Stimulated activated CD8-positive, alpha-beta memory T cell treated with anti-CD3 and anti-CD28 coated beads, Interleukin-2, amount 100 ng/mL, for 1 hour (primary cell): ENCODE measurements at places on chromosomes 7 and 10.

- no peak for DNase-seq
These were observed 31.9 kb downstream of the SCRN1 start for GRCh38 chr7:29957521-29958310.

DNA sequence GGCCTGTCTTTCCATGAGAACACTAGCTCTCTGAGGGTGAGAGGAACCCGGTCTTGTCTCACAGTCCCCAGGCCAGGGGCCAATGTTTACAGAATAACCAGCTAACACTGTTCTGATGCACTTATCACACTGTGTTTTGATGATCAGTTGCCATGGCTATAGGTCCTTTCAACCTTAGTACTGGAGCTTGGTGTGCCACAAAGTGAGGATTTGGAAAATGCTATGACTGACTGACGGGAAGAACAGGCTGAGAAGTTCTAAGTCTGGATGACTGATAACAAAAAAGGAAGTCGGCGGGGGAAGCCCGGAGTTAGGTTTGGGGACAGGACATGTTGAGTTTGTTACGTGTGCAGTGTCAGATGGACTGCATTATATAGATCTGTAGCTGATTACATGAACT is 141.8 kb downstream of the CTTNBP2 start:
- no peak for DNase-seq

DNA sequence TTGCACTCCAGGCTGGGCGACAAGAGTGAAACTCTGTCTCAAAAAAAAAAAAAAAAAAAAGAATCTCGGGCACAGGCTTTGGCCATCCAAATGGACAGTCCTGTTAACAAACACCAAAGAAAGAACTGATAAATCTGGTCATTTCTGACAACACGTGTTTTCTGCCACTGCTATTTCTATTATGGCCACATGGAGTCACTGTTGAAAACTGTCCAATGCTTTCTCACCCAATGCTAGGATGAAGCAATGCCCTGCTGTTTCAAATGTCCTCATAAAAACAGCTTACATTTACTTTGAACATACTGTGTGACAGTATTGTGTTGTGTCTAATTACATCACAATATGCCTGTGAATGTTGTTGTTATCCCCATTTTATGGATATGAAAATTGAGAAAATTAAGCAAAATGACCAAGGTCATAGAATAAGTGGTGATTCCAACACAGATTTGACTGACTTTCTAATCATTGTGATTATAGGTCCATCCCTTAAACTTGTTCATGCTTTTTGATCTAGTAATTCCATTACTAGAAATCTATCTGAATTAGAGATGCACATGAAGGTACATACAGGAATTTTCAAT is 19.9 kb upstream of the MAP3K8 start:
- no peak for DNase-seq

DNA sequence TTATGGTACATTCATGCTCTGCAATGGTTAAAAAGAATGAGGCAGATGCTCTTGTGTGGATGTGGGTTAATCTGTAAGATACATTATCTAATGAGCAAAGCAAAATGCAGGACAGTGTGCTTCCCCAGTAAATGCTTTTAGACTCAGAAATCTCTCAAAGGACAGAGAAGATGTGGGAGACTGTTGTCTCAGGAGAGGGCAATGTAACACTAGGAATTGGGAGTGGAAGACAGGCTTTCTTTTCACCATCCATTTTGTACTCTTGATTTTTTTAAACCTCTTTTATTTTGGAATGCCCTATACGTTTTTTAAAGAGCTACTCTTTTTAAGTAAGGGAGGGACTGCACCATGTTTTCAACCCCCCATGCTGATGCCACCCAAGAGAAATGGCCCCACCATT is 77.5 kb upstream of the ADAM12 start:
- no peak for DNase-seq

- no peak for DNase-seq
These were observed 13.6 kb upstream of the FOXK1 start for GRCh38 chr7:4668510-4668847.

GRCh38 chr10:3455385-3456334 is 283.1 kb upstream of the PITRM1 start:
- DNase-seq = no peak

DNA sequence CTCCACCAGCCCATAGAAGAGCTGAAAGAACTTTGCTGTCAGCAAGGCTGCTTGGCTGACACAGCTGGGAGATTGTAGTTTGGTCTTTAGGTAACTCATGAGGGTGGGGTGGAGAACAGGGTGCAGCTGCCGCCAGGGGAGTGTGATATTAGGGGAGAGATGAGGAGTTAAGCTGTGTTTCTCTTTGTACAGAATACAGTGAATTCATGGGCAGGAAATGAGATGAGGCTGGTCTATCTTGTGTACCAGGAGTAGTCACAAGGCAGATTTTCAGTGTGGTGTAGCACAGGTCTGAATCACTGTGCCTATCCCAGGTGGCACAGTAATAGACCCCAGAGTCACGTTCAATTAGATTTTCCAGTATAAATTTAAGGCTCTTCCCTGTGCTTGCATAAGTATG is 56.6 kb upstream of the TARP start:
- no peak for DNase-seq

DNA sequence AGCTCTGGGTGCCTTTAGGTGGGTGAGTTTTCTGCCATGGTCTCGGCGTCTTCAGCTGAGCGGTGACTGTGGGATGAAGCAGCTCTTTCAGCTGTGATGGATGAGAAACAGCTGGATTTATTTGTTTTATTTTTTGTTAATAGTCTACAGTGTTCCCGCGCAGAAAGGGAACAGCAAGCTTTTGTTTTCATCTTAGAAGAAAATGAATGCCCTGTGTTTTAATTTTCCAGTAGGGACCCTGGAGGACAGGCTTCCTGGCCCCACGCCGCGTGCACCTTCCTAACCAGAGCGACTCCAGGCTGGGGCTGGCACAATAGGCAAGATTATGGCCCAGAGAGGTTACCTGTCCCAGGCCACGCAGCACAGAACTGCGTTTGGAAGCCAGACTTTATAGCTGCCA is 57.6 kb downstream of the GTF2IRD1 start:
- no peak for DNase-seq

GRCh38 chr10:124511205-124512039 is 49.8 kb downstream of the LHPP start:
- no peak for DNase-seq

DNA sequence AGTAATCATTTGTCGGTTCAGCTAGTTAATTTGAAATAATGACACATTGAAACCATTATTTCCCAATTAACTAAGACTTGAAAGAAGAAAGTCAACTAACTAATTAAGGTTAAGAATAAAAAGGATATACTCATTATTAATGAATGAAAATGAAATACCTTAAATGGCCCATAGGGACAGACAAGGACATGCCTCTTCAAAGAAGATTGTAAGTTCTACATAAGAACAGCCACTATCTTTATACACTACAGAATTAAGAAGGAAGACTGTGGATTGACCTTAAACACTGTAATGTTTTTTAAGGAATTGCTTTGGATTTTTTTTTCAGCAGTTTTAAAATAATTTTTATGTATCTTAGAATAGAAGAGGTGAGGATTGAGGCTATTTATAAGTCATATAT is 60.7 kb downstream of the CSTF2T start:
- no peak for DNase-seq

DNA sequence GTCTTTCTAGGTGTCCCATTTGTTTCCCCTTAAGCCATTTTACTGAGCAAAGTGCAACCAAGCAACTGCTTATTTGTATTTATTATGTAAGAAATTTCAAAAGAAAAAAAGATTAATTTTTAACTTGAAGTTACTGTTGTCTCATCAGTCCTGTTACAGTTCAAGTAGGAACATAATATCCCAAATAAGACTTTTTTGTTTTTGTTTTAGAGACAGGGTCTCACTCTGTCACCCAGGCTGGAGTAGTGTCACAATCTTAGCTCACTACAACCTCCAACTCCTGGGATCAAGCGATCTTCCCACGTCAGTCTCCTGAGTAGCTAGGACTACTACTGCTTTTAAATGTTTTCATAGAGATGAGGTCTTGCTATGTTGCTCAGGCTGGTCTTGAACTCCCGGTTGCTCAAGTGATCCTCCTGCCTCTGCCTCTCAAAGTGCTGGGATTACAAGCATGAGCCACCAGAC is 101.9 kb downstream of the MICU1 start:
- no peak for DNase-seq

DNA sequence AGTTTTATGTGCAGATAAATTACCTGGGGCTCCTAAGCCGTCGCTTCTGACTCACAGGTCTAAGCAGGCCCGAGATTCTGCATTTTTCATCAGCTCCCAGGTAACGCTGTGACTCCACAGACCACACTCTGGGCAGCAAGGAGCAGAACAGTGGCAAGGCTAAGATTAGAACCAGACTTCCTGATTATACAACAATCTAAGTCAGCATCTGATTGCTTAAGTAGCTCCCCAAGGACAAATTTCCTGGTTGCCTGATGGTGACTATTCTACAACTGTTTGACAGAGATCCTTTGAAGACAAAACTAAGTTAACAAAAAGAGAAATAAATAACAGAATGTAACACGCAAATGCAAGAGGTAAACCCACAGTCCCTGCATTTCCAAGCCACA is 69.0 kb downstream of the CREB3L2 start:
- no peak for DNase-seq

GRCh38 chr10:59900048-59900727 is 6.2 kb downstream of the CCDC6 start:
- DNase-seq = no peak

DNA sequence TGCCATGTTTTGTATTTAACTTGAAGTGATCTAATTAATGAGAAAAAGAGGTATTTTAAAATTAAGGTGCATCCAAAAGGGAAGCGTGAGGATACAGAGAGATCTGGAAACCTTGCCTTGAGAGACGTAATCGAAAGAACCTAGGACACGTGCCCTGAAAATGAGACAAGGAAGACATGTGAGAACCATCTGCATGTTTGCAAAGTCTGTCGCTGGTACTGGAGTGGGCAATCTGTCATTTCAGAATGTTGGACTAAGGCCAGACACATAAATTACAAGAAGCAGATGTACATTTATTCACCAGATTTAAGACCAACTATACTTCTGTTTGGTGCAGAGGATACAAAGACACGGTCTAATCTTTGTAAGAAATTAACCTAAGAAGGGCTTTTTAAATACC is 9.2 kb downstream of the AGR2 start:
- no peak for DNase-seq

DNA sequence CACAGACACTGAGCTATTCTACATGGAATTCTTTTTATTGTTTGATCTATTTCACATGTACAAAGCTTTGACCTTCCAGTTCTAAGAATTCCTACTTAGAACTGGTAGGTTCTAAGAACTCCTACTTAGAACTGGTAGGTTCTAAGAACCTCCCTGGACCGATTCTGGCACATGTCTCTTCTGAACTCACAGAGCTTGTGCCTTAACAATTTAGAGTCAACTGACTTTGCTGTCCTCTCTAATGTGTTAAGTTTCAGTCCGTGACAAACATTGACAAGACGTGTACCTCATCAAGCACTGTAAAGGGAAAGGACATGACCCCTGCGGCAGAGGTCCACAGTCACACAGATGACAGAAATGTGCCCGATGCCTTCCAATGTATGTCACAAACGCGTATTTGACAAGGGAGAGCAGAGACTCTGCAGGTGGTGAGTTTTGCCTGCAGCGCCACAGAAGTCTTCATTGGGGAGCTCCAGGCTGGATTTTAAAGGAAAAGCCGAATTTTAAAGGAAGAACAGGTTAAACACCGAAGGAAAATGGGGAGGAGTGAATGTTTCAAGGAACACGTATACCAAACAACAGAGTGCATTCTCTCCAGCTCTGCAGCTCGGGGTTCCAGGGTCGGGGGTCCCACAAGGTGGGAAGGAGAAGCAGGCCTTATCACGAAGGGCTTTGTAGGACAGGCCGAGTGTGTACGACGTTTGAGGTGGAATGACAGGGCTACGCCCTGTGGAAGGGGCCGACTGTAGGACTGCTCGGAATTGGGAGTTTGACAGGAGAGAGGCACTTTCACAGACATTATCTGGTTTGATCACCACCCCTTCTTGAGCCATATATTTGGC is 161.1 kb upstream of the KLF14 start:
- DNase-seq = no peak

DNA sequence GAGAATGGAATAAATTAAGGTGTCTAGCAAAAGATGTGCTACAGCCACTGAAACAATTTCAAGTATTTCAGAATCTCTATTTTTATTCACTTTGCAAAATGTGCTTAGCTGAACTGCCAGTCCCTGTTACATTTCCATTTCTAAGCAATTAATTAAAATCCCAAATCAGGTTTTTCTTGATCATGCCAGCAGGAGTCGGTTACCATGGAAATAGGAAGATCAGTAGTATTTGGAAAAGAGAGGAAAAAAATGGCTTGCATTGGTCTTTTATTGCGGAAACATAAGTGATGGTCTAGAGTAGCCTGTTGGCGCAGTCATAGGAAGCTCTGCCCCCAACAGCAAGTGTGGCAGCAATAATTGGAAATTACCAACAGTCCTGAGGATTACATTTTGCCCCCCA is 867.1 kb downstream of the GATA3 start:
- DNase-seq = no peak

- no peak for DNase-seq
These were observed 25.2 kb upstream of the FIGNL1 start for GRCh38 chr7:50475340-50475739.
